ENCODE measurements at places on chromosomes 3 and 15. TPM values are rescaled to one million over a fixed set of nuclear protein-coding genes. Genes with fewer than 3 reads are reported as not detected.

GRCh38 chr3:42799376-42799775 lies 4.9 kb downstream of the HIGD1A start:
- H3K4me1 ChIP-seq = peaks cover 14% of the 10 kb centered on the region
- no peaks in the 10 kb centered on the region for H3K36me3 ChIP-seq
- no peaks in the 10 kb centered on the region for H3K27me3 ChIP-seq
- H3K27ac ChIP-seq = no peak overlapping the region

DNA sequence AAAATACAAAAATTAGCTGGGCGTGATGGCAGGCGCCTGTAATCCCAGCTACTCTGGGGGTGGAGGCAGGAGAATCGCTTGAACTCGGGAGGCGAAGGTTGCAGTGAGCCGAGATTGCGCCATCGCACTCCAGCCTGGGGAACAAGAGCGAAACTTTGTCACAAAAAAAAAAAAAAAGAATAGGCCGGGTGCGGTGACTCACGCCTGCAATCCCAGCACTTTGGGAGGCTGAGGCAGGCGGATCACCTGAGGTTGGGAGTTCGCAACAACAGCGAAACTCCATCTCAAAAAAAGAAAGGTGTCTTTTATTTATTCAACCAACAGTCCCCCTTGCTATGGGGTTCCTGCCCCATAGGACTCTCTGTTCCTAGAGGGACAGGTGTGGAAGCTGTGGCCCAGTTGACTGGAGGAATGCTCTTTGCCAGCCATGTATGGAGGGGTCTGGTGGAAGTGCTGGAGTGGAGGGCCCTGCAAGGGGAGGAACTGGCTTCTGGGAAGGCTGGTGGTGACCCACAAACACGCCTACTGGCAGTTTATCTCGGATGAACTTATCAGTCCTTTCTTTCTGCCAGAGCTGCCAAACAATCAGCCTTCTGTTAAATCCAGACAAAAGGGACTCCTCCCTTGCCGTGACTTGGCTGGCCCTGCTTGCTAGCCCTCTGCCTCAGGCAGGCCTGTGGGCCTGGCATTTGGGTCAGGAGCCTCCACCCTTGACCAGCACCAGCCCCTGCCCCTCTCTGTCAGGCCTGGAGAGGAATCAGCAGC lies 4.6 kb upstream of the DAG1 start:
- H3K4me1 ChIP-seq = peaks cover 28% of the 10 kb centered on the region
- DNase-seq = no peak
- H3K4me3 ChIP-seq = no peak overlapping the region
- no peaks in the 10 kb centered on the region for H3K36me3 ChIP-seq

- no peaks in the 10 kb centered on the region for H3K27me3 ChIP-seq
- H3K4me3 ChIP-seq = no peak overlapping the region
- DNase-seq = no peak
- no peaks in the 10 kb centered on the region for H3K4me1 ChIP-seq
Measured at GRCh38 chr15:73120269-73120668, 68.0 kb downstream of the NEO1 start.

- no peak overlapping the region for H3K27ac ChIP-seq
- H3K27me3 ChIP-seq = peaks cover 16% of the 10 kb centered on the region
- no peaks in the 10 kb centered on the region for H3K4me1 ChIP-seq
- DNase-seq = peak; percentile 87
- H3K36me3 ChIP-seq = no peaks in the 10 kb centered on the region
- H3K4me3 ChIP-seq = no peak overlapping the region
Measured at GRCh38 chr3:126522363-126522788, 1.6 kb upstream of the CHST13 start.

The UROC1 gene
- not detected for total RNA-seq

GRCh38 chr3:126355777-126356372 lies 1.3 kb downstream of the KLF15 start:
- peak; percentile 87 for DNase-seq
- H3K4me1 ChIP-seq = peaks cover 25% of the 10 kb centered on the region
- no peaks in the 10 kb centered on the region for H3K36me3 ChIP-seq
- peaks cover 17% of the 10 kb centered on the region for H3K27me3 ChIP-seq

GRCh38 chr3:37967260-37967881 lies 23.2 kb upstream of the VILL start:
- H3K27ac ChIP-seq = no peak overlapping the region
- peak; percentile 56 for DNase-seq
- no peaks in the 10 kb centered on the region for H3K27me3 ChIP-seq
- peaks cover 3% of the 10 kb centered on the region for H3K4me1 ChIP-seq
- H3K36me3 ChIP-seq = no peaks in the 10 kb centered on the region
- H3K4me3 ChIP-seq = no peak overlapping the region

DNA sequence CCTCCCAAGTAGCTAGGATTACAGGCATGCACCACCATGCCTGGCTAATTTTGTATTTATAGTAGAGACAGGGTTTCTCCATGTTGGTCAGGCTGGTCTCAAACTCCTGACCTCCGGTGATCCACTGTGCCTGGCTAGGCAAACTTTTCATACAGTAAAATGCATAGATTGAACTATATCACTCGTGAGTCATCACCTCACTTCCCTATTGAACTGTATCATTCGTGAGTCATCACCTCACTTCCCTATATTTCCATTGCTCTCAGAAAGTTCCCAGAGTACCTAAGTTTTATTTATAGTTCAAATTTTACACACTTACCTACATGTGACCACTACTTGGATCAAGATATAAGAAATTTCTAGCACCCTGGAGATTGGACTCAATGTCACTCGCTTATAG lies 73.6 kb upstream of the ACAD9 start:
- no peak overlapping the region for H3K27ac ChIP-seq
- H3K4me1 ChIP-seq = no peaks in the 10 kb centered on the region
- no peak for DNase-seq
- no peak overlapping the region for H3K4me3 ChIP-seq
- H3K27me3 ChIP-seq = no peaks in the 10 kb centered on the region
- peaks cover 37% of the 10 kb centered on the region for H3K36me3 ChIP-seq

DNA sequence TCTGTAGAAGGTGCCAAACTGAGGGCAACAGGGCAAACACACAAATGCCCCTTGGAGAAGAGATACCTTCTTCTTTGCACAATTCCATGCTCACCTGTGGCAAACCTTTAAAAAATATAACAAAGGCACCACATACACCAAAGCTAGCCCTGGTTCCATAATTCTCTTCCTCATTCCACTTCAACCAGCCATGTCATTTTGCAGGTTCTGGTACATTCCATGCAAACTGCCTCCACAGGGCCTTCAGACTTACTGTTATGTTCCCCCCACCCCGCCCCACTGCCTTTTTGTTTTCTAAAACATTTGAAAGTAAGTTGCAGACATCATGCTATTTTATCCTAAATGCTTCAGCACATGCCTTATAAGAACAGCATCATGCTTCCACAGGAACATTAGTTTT lies 269.0 kb downstream of the NSUN3 start:
- no peak for DNase-seq
- H3K27ac ChIP-seq = no peak overlapping the region
- H3K27me3 ChIP-seq = no peaks in the 10 kb centered on the region
- H3K36me3 ChIP-seq = no peaks in the 10 kb centered on the region

GRCh38 chr3:128971421-128972100 lies 22.3 kb downstream of the CFAP92 start:
- H3K4me3 ChIP-seq = no peak overlapping the region
- no peak overlapping the region for H3K27ac ChIP-seq
- H3K4me1 ChIP-seq = no peaks in the 10 kb centered on the region
- H3K36me3 ChIP-seq = no peaks in the 10 kb centered on the region
- no peaks in the 10 kb centered on the region for H3K27me3 ChIP-seq
- DNase-seq = no peak

Measured in H1 (cell line).